Kidney tubule cell (primary cell): ENCODE measurements at places on chromosomes 5 and 9.

DNA sequence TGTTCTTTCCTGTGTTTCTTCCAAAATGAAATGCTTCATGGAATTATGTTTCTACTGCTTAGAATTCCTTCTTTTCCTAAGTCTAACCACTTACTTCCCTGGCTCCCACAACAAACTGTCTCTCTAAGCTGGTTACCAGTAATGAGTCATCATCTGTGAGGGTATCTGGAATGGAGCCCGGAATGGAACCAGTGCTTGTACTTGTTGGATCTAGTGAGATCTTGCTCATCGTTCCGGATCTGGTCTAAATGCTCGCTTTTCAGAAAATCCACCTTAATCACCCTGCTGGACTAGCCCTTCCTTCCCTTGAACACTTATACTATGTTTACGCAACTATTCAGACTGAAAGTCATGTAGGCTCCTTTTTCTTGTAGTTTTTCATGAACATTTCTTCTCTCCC, 184.8 kb downstream of the PBX3 start:
- peak; percentile 94 for DNase-seq

DNA sequence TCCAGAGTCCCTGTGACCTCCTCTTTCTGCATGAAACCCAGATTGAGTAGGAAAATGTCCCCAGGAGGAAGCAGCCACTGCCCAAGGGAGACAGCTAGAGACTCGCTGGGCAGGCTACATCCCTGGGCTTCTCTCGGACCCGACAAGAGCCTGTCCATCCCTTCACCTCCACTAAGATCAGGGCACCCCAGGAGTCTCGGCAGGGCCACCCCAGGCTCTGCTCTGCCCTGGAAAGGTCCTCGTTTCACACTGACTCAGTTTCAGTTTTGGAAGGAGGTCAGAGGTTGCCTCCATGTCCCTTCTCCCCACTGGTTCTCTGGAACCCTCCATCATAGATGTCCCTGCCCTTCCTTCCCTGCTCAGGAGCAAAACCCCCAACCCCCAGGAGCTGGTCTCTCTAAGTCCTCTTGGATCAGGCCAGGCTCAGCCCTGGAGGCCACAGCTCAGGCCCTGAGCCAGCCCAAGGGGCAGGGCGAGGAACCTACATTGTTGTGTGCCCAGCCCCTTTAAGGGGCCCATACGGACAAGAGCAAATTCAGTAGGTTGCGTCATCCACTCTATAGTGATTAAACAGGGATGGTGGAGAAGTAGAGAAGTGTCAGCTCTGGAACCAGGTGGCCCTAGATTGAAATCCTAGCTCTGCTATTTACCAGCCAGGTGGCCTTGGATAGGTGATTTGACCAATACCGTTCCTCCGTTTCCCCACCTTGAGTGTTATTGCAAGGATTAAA, 37.4 kb downstream of the C9orf50 start:
- DNase-seq = no peak

GRCh38 chr5:96794757-96795156, 13.0 kb downstream of the ERAP1 start:
- no peak for DNase-seq

GRCh38 chr9:72579190-72579589, 57.8 kb downstream of the TMC1 start:
- peak; percentile 65 for DNase-seq

- DNase-seq = no peak
These were observed 17.0 kb upstream of the ZFR start for GRCh38 chr5:32461441-32462120.

GRCh38 chr5:158117467-158118160, 258.7 kb upstream of the CLINT1 start:
- DNase-seq = peak; percentile 34

DNA sequence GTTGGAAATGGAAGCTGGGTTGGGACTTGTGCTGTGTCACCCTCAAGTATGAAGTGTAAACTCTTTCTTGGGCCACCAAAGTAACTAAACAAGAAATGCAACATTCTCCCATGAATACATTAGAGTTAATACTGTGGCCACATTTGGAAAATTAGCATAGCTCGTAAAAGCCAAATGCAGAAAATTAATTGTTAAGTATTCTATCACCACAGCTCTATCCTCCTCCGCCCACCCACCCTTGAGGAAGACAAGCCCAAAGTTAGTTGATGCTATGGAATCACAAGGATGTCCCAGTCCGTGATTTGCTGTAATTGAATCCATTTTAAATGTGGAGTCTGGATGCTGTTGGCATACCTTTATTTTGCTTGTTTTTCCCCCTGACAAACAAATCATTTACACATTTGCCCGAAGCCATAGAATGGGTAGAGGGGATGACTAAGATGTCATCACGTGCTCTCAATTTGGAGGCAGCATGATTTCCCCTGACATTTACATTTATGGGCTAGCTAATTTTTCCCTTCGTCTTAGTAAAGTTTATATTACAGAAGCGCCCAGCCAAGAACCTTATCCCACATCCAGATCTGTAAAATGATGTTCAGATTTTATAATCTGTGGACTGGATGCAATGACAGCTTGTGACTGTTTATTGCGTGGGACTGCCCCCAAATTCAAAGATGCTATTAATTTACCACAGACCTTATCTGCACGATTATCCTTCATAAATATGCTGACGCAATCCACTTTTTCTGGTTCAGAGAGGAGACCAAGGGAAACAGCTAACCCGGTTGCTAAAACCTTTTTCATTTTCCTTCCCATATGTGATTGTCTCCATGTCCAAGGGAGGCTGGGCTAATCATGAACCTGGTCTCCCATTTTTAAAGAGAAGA, 3.7 kb downstream of the MSX2 start:
- no peak for DNase-seq

DNA sequence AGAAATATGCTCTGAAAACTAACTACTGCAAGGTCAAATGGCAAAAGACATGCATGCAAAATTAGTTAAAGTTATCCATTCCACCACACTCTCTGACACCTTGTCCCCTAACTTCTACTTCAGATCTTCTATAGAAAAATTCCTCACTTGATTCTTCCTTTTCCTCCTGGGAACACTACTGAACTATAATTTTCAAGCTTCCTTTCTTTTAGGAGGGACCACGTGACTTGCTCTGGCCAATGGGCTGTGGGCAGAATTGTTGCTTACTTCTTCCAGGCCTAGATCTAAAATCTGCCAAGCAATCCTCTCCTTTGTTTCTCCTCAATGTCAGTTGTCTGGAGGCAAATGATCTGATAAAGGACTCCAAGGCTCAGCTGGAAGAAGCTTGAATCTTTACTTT, 441.0 kb downstream of the CDK5RAP2 start:
- DNase-seq = no peak

GRCh38 chr5:151637676-151638075, 46.5 kb upstream of the FAT2 start:
- DNase-seq = no peak

DNA sequence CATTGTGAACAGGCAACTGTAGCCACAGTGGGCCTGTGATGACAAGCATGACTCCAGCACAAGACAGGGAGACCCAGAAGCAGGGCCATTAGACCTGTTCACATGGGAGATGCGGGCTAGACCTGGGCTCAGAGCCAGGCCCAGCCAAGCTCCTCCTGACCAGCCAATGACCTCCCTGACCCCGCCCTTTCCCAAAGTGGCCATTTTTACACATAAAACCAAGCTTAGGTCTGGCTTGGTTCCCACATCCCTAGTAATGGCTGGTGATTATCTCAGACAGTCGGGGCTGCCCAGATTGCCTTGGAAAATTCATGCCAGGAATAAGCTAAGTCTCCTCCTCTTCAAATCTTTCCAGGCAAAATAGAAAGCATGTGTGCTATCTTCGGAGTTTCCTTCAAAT, 94.1 kb downstream of the FRMD3 start:
- peak; percentile 19 for DNase-seq

- DNase-seq = no peak
These were observed 54.1 kb upstream of the ABL1 start for GRCh38 chr9:130780865-130781504.

DNA sequence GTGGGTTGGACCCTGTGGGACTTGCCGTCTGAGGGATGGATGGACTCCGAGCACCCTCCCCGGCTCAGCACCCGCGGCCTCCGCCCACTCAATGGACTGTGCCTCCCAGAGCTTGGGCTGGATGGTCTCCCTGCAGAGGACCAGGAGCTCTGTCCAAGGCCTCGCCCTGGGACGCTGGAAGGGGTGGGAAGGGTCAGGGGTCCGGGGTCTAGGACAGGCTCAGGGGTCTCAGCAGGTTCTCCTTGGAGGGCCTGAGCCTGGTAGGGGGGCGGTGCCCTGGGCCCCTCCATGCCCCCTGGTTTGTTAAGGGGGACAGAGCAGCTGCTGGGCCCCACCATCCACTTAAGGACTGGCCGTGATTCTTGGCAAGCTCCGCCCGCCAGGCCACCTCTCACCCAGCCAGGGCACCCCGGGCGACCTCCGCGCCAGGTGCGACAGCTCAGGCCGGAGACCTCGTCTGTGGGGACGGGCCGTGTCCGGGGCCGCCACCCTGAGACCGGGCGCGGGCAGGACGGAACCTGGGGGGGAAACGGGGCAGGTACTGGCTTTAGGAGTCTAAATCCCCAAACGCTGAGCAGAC, 29.2 kb downstream of the EXOC3 start:
- DNase-seq = peak; percentile 22

DNA sequence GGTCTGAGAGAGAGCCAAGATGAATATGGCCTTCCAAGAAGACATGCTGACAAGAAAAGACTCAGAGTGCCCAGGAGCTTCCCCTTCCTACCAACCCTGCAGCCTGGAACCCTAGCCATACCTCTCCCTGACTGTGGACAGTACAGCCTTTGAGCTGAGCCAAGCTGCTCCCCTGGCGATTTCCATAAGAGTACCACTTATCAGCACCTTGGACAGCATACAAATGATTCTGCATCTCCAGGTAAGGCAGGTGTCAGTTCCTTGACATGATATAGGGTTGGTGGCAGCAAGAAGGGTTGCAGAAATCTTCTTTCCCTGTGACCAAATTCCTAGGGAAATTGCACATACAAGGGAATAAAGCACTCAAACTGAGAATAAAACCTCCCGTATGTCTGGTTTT, 58.3 kb downstream of the MFAP3 start:
- peak; percentile 10 for DNase-seq

DNA sequence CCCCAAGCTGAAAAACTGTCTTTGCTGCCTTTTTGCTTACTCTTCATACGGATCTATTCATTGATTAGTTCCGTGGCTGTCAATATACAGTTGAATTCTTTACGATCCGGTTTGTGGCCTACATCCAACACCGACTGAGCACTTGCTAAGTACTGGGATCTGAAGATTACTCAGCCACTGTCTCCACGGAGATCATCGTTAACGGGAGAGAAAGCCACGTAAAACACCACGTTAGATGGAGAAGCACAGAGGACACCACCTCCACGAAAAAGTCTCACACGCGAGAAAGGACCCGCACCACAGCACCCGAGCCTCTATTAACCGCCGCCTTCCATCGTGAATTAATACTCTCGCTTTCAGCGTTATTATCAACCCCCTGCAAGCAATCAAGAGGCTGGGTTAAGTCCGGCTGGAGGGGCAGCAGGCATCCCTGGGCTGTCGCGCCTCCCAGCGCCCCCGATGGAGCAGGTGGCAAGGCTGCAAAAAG, 650 bp downstream of the ELP1 start:
- peak; percentile 23 for DNase-seq

GRCh38 chr9:14348373-14349145, 34.6 kb upstream of the NFIB start:
- peak; percentile 27 for DNase-seq

DNA sequence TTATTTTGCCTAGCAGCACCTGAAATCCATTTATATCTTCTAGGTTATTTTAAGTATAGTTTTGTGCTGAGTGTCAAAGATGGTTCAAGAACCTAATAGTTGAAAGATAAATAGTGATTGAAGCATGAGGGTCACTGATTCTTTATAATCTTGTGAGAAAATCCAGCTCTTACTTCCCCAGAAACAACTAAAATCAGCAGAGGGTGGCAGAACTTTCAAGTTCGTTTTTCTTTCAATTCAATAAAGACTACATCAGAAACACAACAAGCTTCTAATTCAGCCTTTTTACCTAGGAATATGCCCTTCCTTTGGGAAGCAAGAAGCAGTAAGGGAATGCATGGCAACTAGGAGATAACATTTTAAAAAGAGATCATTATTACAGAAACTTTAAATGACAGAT, 202.6 kb downstream of the KIAA0825 start:
- no peak for DNase-seq

- DNase-seq = no peak
These were observed 707 bp downstream of the RMND5B start for GRCh38 chr5:178131446-178131996.

DNA sequence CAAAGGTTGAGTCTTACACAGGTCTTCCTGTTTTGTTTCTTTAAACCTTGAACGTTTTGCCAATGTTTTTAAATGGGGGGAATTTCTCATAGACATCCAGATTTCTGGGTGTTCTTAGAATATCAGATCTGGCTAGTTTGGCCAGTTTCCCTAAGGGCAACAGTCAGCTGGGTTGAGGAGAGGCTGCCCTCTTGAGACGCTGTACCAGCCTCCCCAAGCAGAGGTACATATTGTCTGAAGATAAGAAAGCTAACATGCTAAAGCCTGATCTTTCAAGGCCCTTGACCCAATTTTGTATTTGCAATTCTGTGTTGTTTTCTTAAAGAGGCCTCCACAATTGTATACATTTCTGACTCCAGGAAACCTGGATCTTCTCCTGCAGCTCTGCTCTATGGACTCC, 21.9 kb upstream of the SH3GL2 start:
- no peak for DNase-seq
